ENCODE measurements at places on chromosomes 3 and 15.

DNA sequence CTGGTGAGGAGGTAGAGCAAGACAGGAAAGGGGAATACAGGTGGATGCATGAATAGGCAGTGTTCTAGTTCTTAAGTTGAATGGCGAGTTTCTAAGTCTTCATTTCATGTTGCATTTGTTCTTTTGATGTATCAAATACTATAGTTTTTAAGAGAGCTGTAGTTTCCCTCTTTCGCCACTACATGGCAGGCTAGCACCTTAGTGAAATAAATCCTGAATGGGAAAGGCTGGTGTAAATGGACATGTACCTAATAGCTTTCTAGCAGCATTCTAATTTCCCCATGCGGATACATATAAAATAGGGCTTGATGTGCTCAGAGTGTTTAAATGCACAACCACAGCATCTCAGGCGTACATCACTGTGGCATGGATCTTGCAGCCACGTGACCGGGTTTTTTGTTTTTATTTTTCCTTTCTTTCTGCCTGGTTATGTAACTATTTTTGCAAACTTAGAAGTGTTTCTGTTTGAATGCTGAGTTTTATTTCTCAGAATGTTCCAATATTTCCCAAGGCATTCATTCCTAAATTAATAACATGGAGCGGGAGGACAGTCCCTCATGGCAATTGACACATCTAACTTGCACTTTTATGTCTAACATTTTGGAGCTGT lies 23.5 kb upstream of the CLN6 start:
- DNase-seq: no peak

GRCh38 chr3:14431452-14431916 lies 29.1 kb downstream of the SLC6A6 start:
- no peak for DNase-seq

GRCh38 chr3:111739311-111739911 lies 119.7 kb upstream of the PHLDB2 start:
- no peak for DNase-seq

DNA sequence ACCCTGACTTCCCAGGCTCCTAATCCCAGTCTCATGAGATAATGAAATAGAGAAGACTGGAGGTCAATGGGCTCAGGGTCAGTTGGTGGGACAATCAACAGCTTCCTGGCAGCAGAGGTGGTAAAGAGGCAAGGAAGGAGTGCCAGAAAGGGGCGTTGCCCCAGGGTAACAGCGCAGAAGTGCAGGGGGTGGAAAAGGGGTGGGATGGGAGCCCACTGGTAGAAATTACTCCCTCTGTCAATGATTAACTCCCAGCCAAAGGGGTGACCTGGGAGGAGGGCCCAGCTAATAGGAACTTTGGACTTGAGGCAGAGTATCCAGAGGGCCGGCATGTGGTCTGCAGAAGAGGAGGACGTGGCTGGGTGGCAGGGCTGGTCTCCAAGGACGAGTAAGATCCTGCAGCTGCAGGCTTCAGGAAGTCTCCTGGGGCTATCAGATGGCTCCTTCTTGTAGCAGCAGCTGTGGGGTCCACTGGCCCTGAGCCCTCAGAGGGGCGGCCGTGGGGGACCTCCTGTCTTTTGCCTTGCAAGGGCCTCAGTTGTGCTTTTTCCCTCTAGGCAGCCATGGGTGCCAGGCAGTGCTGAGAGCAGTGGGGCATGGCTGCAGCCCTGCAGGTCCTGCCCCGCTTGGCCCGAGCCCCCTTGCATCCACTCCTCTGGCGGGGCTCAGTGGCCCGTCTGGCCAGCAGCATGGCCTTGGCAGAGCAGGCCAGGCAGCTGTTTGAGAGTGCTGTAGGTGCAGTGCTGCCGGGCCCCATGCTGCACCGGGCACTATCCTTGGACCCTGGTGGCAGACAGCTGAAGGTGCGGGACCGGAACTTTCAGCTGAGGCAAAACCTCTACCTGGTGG lies 2.3 kb downstream of the GLYCTK start:
- no peak for DNase-seq

- no peak for DNase-seq
Measured at GRCh38 chr3:46367811-46368210, 2.9 kb upstream of the CCR5 start.

DNA sequence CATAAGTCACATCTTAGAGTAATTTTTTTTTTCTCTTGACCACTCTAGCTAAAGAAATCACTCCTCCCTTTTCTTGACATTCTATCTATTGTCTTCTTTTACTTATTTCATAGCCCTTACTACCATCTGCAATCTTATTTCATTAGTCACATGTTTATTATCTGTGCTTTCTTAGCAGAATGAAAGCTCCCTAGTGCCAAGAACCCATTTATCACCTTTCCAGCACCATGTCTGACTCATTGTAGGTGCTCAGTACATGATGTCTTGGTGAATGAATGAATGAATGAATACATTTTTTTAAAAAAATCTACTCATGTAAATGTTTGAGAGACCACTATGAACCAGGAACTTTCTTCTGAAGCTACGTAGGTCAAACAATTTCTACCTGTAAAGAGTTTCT lies 157.2 kb downstream of the CADPS start:
- DNase-seq: no peak

GRCh38 chr3:18633002-18633401 lies 207.9 kb upstream of the SATB1 start:
- no peak for DNase-seq

DNA sequence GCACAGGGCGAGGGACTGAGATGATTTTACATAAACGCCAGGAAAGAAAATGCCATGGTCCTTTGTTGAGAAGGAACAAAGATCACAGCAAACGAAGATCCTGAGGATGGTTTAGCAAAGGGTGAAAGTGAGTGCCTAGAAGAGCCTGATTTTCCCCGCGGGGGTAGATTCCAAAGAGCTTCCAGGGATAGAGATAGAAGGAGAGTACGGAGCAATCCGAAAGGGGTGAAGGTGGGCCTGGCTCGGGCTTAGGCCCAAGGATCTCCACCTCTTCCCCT lies 977 bp downstream of the CDC25A start:
- no peak for DNase-seq

GRCh38 chr3:41532976-41533375 lies 333.7 kb downstream of the CTNNB1 start:
- DNase-seq: no peak

GRCh38 chr15:67915461-67916374 lies 75.9 kb upstream of the RNU6-1 start:
- DNase-seq: no peak

DNA sequence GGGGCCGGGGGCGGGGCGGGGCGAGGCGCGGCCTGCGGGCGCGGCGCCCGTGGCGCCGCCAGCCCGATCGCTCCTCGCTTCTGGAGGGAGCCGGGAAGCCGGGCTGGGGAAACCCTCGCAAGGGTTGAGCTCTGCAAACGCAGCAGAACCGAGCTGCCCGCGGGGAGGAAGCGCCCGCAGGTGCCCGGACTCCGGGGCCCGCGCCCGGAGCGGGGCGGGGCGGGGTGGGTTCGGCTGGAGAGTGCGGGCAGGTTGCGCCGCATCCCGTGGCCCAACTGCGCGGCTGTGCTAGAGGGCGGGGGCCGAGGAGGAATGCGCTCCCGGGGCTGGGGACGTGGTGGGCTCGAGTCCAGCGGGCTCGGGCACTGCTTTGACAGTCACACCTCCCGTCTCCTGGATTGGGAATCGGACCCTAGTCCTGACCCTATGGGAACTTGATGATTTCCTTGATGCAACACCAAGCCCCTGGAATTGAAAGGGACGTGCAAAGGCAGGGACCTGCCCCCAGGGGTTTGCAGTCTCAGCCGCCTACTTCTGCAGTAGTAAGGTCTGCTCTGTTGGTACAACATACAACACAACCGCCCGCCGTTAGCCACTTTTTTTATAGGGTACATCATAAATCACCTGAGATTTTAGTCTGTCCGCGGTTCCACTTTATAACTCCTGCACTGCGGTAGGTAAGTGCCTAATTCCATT lies 34.3 kb downstream of the ZBTB38 start:
- DNase-seq: no peak

DNA sequence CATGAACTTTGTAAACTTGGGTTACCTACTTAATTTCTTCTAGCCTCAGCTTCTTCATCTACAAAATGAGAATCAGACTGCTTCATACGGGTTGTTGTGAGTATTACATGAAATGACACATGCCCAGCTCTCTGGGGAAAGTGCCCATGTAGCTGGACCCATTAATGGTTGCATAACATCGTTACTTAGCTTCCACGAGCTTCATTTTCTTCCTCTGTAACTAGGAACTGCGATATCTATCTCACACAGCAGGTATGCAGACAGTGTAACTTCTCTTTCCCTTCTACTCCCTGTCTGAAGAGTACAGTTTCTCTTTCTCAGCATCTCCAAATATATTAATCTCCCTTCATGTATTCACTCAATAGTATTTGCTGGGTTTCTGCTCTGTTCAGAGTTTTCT lies 37.9 kb upstream of the DLG1 start:
- DNase-seq: no peak

DNA sequence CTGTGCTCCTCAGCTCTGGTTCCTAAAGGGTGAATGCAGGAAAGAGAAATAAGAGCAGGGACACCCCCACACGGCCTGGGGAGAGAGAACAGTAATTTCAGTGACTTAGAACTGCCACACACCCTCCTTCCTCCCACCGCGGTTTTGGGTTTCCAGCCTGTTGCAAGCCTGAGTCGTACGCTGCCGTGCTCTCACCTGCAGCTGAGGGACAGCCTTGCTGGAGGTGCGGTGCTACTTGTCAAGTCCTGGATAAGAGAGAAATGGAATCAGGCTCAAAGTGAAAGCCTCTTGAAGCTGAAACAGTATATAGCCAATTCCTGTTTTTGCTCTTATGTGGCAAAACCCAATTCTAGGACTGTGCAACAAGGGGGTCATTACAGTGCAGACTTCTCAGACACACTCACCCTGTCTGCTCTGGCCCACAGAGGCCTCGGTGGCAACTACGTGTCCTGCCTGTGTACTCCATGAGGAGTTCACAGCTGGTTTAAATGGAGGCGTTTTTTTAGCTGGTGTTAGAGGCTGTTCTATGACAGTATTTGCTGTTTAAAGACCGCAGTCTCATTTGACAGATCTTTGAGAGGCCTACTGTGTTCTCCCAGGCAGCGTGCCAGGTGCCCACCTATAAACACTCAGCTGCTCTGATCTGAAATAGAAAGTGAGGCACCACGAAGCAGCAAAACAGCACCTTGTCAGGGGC lies 42.9 kb downstream of the TBC1D2B start:
- no peak for DNase-seq

GRCh38 chr15:90946538-90946937 lies 8.1 kb upstream of the RCCD1 start:
- no peak for DNase-seq

GRCh38 chr3:154794814-154795445 lies 285.2 kb upstream of the MME start:
- no peak for DNase-seq

- no peak for DNase-seq
Measured at GRCh38 chr3:181568248-181568647, 143.5 kb upstream of the SOX2 start.

DNA sequence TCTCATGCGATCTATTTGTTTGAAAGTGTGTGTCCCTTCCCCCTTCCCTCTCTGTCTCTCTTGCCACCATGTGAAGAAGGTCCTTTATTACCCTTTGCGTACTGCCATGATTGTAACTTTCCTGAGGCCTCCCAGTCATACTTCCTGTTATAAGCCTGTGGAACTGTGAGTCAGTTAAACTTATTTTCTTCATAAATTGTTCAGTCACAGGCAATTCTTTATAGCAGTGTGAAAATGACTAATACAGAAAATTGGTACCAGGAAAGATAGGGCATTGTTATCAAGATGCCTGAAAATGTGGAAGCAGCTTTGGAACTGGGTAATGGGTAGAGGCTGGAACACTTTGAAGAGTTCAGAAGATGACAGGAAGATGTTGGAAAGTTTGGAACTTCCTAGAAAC lies 743.7 kb upstream of the NECTIN3 start:
- DNase-seq: no peak
